ENCODE measurements at places on chromosomes 6 and 20. TPM values are rescaled to one million over a fixed set of nuclear protein-coding genes. Genes with fewer than 3 reads are reported as not detected.

GSTA1 gene
- total RNA-seq = not detected

- H3K4me3 ChIP-seq = peak within 1 kb of the TSS; percentile 91
- H3K27ac ChIP-seq = peak within 1 kb of the TSS; percentile 90
- no peaks in the 10 kb centered on the region for H3K27me3 ChIP-seq
- no peaks in the 10 kb centered on the region for H3K36me3 ChIP-seq
- DNase-seq = peak; percentile 87
- peaks cover 36% of the 10 kb centered on the region for H3K4me1 ChIP-seq
These were observed at the start of gene MOCS1 for GRCh38 chr6:39934131-39934757. Gene MOCS1, minus strand, starts transcription at chr6:39934462. Its CDS starts 45 bp downstream, at chr6:39934417.

GRCh38 chr6:31899882-31900722 lies 1.8 kb downstream of the ZBTB12 start:
- no peak overlapping the region for H3K27ac ChIP-seq
- peaks cover 7% of the 10 kb centered on the region for H3K36me3 ChIP-seq
- no peak overlapping the region for H3K4me3 ChIP-seq
- H3K27me3 ChIP-seq = no peaks in the 10 kb centered on the region
- peaks cover 30% of the 10 kb centered on the region for H3K4me1 ChIP-seq
- no peak for DNase-seq

DNA sequence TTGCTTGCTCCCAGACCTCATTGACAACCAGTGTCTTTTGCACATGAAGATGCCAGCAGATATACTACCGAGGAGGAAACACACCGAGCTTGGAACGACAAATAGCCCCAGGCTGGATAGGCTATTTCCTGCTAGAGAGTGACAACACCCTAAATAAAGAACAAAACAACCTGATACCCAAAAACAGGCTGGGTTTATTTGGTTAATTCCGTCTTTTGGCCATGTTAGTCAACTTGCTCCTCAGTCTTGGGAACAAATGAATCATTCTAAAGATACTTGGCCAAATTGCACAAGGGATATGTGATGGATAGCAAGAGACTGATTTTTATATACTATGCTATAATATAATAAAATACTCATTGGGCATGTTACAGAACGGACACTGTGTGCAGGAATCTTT lies 11.5 kb upstream of the MUC22 start:
- no peak for DNase-seq
- no peak overlapping the region for H3K27ac ChIP-seq
- no peaks in the 10 kb centered on the region for H3K36me3 ChIP-seq
- no peaks in the 10 kb centered on the region for H3K4me1 ChIP-seq
- no peaks in the 10 kb centered on the region for H3K27me3 ChIP-seq
